ENCODE measurements at places on chromosomes 5 and 9.
A peak's percentile ranks its signal among the peaks of the same experiment; 100 is the strongest.

- DNase-seq: peak; percentile 71
Measured at GRCh38 chr5:146789712-146790653, 88.6 kb downstream of the PPP2R2B start.

DNA sequence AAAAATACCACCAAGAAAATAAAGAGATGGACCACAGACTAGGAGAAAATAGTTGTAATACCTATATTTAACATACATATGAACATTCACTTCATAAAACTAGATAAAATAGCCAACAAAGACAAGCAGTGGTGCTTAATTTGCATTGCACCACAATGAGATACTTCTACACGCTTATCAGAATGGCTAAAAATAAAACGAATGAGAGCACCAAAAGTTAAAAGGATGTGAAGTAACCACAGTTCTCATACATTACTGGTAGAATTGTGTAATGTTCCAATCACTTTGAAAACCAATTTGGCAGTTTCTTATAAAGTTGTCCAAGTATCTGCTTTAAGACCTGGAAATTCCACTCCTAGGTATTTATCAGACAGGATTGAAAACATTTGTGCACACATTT is 198.9 kb upstream of the SGCD start:
- no peak for DNase-seq

DNA sequence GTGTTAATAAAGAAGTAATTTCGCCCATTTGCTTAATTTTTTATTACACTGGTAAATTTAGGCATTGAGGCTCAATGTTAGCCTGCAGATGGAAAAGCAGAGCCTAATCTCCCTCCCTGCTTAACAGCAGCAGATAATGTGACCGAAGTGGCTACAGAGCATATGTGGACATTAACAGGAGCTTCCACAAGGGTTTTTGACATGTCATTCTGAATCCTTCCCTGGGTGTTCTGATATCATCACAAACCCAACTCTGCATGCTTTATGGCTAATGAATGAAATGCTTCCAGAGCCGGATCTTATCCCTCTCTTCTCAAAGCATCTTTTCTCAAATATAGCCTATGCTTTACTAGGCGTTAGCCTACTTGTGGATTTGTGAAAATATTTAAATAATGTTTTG is 208.6 kb downstream of the CAAP1 start:
- DNase-seq: no peak

GRCh38 chr9:93022721-93023520 is 35.6 kb upstream of the SUSD3 start:
- no peak for DNase-seq

Data from H9 (cell line).